ENCODE measurements at places on chromosomes 3 and 15.

- no peak for DNase-seq
These were observed 5.5 kb downstream of the WDR73 start for GRCh38 chr15:84648539-84648938.

- no peak for DNase-seq
These were observed 8.3 kb upstream of the CPNE9 start for GRCh38 chr3:9695345-9695744.

DNA sequence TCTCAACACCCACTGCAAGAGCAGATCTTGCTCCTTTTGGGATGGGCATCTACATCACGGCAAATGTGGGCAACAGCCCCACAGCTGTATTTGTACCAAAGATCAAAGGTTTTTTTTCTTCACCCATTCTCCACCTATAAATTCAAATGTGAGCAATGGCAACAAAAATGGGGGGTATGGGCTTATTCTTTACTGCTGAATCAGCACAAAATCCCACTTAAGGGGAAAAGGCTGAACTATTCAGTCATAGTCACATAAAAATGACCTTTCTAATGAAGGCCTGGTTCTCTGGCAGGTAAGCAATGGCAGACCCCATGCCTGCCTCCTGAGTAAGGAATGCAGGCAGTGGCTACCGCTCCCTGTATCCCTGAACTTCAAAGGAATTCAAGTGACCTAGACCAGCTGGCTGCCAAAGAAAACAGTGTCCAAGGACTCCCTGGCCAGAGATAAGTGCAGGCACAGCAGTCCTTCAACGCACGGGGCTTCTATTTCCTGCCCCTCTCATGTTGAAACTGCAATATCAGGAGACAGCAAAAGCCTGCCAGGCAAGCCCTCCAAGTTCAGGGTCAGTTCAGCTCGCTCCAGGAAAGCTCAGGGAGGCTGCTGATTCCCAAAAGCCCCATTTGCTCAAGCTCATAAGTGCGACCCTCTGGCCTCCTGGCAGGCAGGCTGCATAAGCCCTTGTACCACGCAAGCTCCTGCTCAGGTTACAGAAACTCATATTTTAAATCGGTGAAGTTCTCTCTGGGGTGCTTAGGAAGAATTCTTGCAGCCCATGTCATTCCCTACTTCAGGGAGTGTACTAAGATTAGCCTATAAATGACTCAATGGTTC, 134.1 kb downstream of the PDZRN3 start:
- DNase-seq: no peak

GRCh38 chr3:43285644-43286043, 696 bp upstream of the SNRK start:
- DNase-seq: no peak

DNA sequence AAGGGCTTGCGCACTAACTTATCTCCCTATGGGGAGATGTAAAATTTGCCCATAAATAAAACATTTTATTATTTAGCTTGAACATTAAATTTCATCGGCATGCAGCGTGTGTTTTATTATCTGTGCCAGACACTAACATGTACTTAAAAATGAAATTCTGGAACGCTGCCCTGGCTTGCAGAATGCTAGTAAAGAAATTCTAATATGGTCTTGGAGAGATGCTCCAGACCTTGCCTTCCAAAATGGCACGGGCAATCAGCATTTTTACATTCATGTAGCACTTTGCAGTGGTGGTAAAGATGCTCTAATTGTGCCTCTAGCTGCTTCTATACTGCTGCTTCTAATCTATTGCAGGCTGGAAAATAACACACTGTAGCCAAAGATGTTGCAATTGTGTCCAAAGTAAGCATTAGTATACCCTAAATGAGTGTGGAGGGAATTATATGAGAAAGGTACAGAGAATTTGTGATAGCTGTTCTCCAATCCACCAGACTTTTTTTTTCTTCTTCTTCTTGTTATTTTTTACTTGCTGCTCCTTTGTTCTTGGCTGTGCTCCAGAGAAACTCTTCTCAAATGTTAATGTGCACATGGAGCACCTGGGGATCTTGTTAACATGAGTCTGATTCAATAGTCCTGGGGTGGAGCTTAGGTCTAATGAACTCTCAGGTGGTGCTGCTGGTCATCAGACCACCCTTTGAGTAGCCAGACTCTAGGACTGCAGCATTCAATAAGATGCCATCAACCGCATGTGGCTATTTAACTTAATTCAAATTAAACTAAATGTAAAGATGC, 47.3 kb downstream of the CRABP1 start:
- DNase-seq: no peak

DNA sequence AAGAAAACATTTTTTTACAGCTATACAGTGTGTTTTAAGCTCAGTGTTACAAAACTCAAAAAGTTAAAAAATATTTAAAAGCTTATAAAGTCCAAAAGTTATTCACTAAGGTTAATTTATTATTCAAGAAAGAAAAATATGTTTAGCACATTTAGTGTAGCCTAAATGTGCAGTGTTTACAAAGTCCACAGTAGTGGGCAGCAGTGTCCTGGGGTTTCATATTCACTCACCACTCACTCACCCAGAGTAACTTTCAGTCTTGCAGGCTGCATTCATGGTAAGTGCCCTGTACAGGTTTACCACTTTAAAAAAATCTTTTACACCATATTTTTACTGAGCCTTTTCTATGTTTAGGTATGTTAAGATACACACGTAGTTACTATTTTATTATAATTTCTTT, 300.2 kb upstream of the TRIM42 start:
- DNase-seq: no peak

DNA sequence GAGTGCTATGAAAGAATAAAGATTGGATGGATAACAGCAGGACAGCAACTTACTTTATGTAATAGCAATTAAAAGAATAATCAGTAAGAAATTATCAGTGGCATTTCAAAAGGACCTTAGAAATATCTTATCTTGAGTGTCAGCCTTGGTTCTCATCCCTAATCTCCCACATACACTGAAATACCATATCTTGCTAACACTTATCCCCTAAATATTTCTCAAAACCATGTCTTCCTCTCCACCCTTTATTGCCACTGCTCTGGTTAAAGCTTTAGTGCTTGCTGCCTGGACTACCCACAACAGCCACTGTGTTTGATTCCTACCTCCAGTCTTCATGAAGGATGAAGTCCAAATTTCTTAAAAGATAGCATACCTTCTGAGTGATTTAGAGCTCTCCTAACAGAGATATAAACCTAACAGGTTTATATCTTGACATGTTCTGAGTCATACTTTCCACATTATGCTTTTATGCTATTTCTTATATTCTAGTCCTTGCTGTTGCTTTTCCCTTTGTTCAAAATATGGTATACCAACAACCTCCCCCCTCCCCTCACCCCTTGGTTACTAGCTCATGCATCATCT, 202.8 kb downstream of the RSRC1 start:
- DNase-seq: no peak

DNA sequence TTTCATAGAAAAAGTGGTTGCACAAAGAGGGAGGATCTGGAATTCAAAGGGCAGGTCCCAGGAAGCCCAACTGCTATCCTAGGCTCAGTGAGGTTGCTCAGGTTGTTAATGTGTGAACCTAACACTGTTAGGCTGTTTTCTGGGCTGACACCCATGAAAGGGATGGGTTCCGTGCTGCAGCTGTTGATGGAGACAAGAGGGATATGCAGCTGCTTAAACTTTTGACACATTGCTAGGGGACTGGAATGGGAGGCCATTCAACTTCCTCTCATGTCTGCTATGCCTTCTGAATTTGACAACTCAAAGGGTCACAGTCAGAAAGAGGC, 198.0 kb upstream of the NR2E3 start:
- DNase-seq: no peak

DNA sequence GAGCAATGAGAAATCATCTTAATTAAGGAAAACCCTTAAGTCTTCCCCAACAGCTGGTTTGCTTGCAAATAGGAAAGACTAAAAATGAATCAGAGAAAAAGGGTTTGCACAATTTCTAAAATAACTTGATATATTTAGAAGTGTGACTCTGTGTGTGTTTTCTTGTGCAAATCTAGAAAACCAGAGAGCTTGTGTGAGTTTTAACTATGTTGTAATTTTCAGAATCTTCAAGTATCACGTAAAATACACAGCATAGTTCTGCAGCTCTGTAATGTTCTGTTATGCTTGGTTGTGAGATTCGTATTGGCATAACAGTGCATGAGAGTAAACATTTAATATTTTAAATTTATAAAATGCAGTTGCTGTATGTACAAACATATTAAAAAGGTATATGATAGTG, 74.7 kb upstream of the GAP43 start:
- DNase-seq: no peak

- no peak for DNase-seq
These were observed 5.2 kb upstream of the YEATS2 start for GRCh38 chr3:183692436-183692835.

DNA sequence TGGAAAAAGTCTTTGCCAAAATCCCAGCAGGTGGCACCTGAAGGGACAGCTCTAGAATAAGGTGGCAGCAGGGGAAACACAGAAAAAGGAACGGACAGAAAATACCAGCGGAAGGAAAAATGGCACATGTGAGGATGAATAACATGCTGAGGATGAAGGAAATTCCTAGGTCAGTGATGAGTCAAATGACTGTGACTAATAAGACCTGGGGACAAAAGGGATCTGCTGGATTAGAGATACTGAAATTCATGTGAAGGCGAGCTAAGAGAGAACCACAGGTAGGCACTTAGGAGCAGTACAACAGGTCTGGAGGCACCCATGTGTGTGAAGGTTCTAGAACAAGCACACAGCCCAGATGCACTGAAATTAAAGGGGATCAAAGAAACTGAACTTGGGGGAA, 482.5 kb downstream of the FOXP1 start:
- DNase-seq: no peak

GRCh38 chr3:13124631-13125030, 51.4 kb upstream of the IQSEC1 start:
- no peak for DNase-seq

DNA sequence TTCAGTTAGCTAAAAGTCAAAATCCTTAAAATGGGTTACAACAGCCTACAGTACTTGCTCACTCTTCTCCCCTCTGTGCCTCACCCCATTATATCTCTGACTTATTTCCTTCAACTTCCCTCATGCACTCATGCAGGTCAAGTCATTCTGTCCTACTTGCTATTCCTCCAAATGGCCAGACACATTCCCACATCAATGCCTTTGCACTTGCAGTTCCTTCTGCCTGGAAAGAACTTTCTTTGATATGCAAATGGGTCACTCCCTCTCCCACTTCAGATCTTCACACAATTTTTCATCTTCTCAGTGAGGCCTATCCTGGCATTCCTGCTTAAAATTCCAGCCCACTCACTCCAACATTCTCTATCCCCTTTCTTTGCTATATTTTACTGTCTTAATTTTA, 547.2 kb upstream of the TGFBR2 start:
- no peak for DNase-seq

DNA sequence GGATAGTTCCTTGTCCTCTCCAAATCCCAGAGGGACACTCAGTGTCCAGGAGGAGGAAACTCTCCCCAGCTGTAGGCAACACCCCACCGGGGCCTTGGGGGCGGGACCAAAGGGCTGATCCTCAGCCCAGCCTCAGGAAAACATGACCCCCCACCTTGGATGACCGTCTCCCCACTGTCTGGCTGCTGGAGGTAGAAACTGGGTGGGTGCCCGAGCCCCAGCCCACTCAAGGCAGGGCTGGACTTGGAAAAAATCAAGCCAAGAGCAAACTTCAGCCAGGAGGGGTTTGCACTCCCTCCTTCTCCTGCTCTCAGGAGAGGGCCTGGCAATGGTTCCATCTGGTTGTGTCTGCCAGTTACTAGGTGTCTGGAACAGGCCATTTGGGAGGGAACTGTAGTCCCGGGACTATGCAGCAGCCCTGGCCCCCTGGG, 3.6 kb upstream of the RASL12 start:
- DNase-seq: no peak

DNA sequence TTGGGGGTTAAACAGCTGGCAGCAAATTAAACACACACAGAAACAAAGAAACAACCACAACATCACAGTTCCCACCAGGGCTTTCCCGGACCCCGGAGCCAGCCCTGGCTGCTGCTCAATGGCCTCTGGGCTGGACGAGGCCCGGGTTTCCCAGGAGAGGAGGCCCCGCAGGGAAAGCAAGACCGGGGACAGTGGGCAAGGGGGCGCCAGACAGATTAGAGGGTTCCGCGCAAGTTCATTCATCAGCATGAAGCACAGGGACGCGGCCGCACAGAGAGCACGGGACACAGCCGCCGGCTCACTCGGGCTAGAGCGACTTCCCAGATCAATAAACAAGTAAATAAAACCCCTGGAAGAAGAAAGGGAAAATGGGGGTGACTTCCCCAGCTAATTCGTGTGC, 66.4 kb upstream of the RPL32 start:
- DNase-seq: no peak

All from stimulated activated CD8-positive, alpha-beta memory T cell treated with anti-CD3 and anti-CD28 coated beads, Interleukin-15, amount 100 ng/mL, for 1 hour (primary cell).